ENCODE measurements at places on chromosomes 6 and 20.

- peak; percentile 24 for DNase-seq
Measured at GRCh38 chr6:6781172-6781872, 192.8 kb downstream of the LY86 start.

- DNase-seq = no peak
Measured at GRCh38 chr6:114312931-114313330, 29.9 kb downstream of the HS3ST5 start.

DNA sequence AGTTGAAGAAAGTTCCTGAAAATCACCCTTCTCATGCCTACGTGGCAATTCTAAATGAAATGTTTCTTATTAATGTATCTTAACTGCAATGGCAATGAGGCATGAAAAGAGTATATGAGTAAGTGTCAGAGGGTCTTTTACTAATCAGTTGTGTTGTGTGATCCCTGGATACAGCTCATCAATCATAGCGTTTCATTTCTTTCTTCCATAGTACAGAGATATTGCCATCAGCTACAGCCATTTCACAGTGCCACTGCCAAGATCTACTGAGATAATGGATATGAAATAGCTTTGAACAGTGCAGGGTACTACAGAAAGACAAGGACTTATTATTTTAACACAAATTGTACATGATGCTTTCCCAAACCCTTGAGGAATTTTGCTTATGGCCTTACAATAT is 450.8 kb downstream of the KHDRBS2 start:
- no peak for DNase-seq

- DNase-seq = no peak
Measured at GRCh38 chr6:136487759-136488425, 62.3 kb downstream of the MAP7 start.

- peak; percentile 1 for DNase-seq
Measured at GRCh38 chr6:34524499-34524898, 31.6 kb downstream of the SPDEF start.

DNA sequence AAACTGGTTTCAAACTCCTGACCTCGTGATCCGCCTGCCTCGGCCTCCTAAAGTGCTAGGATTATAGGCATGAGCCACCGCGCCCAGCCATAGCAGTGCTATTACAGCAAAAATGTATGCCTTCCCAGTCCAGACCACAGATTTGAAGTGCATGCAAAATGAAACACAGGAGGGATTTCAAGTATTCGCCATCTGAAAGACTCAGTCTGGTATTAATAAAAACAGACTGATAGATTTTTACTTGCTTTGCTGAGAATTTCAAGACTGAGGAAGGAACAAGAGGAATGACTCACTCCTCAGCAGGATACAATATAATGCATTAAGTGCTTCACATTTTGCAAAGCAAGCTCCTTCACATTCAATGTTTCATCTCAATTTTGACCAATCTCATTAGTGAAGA is 134.9 kb downstream of the TMEM200A start:
- DNase-seq = no peak

DNA sequence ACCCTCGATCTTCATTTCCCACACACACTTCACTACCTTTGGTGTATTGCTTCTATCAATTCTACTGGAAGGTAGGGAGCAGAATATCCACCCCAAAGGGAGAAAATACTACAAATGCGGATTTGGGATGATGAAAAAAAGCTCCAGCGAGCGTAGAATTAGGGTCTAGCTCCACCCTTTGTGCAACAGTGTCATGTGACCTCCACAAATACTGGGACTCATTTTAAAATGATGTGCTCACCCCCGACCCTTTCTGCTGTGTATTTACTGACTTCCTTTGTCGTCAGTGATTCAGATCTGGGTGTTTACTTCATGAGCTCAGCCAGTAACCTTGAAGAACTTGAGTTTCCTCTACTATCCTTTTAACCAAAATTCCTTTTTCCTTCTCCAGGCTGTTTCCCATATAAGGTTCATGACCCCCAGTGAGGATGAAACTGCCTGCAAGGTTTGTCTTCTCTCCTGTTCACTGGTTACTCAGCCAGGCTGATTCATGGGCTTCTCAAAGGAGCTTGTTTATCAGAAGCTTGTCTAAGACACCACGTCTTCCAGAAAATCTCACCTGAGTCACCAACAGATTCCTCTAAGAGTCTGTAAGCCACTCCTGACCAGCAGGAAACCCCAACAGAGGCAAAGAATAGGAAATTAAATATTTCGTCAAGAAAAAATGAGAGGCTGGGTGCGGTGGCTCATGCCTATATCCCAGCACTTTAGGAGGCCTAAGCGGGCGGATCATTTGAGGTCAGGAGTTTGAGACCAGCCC is 39.6 kb upstream of the PAX1 start:
- DNase-seq = no peak

GRCh38 chr20:39225536-39225935 is 263.4 kb downstream of the DHX35 start:
- DNase-seq = no peak

DNA sequence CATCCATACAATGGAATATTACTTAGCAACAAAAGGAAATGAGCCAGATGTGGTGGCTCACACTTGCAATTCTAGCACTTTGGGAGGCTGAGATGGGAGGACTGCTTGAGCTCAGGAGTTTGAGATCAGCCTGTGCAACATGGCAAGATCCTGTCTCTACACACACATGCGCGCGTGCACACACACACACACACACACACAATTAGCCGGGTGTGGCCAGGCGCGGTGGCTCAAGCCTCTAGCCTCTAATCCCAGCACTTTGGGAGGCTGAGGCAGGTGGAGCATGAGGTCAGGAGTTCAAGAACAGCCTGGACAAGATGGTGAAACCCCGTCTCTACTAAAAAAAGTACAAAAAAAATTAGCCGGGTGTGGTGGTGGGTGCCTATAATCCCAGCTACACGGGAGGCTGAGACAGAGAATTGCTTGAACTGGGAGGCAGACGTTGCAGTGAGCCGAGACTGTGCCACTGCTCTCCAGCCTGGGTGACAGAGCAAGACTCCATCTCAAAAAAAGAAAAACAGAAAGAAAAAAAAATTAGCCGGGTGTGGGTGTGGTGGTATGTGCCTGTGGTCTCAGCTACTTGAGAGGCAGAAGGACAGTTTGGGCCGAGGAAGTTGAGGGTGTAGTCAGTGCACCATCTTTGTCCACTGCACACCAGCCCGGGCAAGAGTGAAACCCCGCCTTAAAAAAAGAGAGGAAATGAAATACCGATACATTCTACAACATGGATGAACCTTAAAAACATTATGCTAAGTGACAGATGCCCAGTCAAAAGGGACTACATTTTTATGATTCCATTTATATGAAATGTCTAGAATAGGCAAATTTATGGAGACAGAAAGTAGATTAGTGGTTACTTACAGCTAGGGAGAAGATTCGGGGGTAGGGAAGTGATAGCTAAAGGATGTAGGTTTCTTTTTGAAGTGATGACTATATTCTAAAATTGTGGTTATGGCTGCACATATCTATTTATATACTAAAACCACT is 52.5 kb downstream of the RBL1 start:
- DNase-seq = no peak

- DNase-seq = no peak
Measured at GRCh38 chr20:58551631-58552030, 36.4 kb upstream of the APCDD1L start.

DNA sequence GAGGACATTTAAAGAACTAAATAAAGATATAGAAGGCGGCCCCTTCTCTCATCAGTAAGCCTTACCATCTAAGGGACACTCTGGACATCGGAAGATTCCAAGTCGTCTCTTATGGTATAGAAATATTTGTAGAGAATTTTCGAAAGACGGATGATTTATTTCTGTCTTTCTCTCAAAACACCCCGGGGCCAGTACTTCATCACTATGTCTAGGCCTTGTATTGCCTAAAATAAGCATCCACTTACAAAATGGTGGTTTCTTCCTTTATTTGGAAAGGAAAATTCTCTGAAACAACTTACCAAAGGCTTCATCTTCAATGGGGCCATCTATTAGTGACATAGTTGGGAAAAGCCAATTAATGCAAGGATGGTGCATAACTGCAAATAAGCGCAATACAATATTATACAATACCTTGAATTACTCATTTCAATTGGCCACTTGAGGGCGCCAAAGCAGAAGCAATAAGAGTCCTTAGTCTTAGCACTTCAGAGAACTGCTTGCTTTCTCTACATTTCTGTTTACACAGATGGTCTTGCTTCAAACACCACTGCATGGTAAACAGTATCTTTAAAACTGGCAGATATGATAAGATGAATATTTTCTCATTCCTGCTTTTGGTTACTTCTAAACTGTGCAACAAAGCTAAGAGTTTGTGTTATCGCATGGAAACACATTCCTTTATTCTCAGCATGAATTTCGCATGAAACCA is 113.2 kb downstream of the VIP start:
- peak; percentile 38 for DNase-seq

- no peak for DNase-seq
Measured at GRCh38 chr6:156890627-156891314, 113.6 kb downstream of the ARID1B start.

DNA sequence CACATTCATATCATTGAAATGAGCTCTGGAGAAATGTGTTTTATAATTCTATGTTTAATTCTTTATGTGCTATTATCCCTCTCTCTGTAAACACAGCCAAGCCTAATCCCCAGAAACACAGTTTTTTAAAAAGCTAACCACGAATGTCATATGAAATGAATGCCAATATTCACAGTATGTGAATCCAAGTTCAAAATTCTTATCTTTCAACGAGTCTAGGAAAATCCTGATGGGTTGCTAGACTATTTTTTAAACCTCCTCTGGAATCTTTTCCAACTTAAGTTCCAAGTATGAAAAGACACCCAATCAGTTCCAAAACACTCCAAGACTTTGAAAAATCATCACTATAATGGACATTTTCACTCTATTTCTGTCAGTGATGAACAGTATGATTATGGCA is 689.3 kb downstream of the HACE1 start:
- DNase-seq = no peak
